ENCODE measurements at places on chromosomes 3 and 15.

- DNase-seq = no peak
Measured at GRCh38 chr3:116084999-116085791, 360.1 kb downstream of the LSAMP start.

- no peak for DNase-seq
Measured at GRCh38 chr3:31268868-31269267, 263.9 kb upstream of the STT3B start.

- no peak for DNase-seq
Measured at GRCh38 chr3:39479701-39480414, 12.4 kb downstream of the MOBP start.

- no peak for DNase-seq
Measured at GRCh38 chr15:89575656-89576416, 567 bp downstream of the TICRR start.

- no peak for DNase-seq
Measured at GRCh38 chr3:132464066-132464465, 46.8 kb downstream of the DNAJC13 start.

DNA sequence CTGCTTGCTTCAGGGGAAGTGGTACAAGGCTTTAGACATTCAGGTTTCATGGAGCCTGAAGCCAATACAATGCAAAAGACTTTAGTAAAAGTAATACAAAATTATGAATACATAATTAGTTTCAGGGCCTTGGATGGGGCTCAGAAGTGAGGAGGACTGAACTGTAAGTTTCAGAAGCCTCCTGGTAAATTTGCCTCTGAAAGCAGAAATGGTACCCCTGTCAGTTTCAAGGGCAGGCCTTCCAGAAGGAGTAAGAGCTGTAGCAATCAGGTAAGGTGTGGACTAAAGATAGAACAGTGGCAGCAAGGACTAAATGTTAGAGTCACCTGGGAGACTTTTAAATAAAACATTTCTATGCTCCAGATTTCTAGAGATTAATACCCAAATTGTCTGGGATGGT is 402.5 kb upstream of the GOLIM4 start:
- no peak for DNase-seq

GRCh38 chr3:123605789-123606234 is 21.0 kb upstream of the HACD2 start:
- no peak for DNase-seq

DNA sequence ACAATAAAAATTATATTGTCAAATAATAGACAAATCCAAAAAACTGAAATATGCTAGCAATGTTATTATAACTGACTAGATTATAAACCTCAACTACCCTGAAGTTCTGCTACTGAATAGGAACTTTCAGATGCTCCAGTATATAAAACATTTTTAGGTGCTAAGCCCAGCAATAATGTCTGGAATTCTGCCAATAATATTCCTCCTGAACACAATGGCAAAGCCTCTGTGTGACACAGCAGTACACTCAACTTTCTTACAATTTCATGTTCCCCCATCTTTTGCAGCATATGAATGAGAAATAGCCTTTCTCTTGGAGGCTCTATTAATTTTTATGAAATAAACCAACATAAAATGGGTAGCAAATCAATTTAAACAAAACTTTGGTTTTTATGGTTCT is 29.5 kb downstream of the ATOSA start:
- no peak for DNase-seq

GRCh38 chr3:17050071-17050470 is 165.3 kb downstream of the PLCL2 start:
- DNase-seq = no peak

DNA sequence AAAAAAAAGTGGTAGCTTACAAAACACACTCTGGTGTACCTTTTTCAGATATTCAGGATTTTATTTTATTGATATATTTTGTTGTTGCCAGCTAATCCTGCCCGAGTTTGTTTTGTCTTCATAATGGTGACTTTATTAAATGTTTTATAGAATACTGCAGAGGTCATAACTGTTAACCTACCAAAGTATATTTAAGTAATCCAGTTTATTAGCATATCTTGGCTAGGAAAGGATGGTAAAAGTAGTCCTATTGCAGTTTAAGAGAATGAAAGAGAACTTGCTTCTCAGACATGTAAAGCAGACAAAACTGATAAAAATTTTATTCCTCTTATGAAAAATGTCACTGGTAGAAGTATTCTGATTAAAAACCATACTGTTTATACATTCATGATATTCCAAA is 59.2 kb upstream of the IGSF10 start:
- DNase-seq = no peak

- DNase-seq = no peak
Measured at GRCh38 chr3:61181874-61182273, 69.4 kb downstream of the FHIT start.

- DNase-seq = no peak
Measured at GRCh38 chr3:44926921-44927320, 49.1 kb downstream of the ZDHHC3 start.

- peak; percentile 26 for DNase-seq
Measured at GRCh38 chr3:71955240-71956068, 170.5 kb upstream of the PROK2 start.

GRCh38 chr3:62237286-62237948 is 135.9 kb downstream of the FEZF2 start:
- no peak for DNase-seq

GRCh38 chr3:15045667-15046066 is 19.4 kb downstream of the MRPS25 start:
- DNase-seq = no peak

DNA sequence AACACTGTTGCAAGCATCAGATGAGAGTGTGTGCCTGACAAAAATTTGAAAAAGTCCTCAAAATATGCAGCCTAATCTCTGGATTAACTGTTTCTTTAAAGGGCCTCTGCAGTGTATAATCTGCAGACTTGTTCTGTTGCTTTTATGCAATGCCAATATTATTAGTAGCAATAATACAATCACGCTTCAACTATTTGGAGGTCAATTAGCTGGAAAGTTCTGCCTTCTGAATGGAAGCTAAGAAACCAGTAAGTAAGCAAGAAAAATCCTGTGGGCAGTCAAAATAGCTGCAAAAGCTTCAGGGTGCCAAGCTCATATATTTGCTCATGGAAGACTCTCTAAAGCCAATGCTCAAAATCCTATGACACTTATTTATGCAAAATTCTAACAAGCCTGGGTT is 153.2 kb upstream of the NR2F2 start:
- DNase-seq = no peak

DNA sequence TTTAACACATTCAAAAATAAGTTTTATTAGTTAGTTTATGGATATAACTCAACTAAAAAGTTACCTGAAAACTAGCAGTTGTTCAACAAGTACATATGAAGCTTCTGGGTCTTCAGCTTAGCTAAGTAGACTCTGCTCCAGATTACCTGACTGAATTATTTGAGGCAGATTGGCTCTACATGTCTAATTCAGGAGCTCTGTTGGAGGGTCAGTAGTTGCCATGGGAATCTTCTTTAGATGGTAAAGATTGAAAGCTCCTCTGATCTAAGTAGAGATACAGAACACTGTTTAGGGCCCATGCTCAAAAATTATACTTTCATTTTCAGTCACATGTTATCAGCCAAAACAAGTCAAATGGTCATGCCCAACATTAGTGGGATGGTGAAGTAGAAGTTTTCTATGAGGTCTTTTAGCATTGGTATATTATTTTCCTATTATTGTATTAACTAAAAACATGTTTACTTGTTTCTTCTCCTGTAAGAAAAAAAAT is 1476.9 kb downstream of the OTOL1 start:
- DNase-seq = no peak

Measured in cerebellar nuclear complex (tissue), 1 donor.